ENCODE measurements at places on chromosomes 7 and 10.

DNA sequence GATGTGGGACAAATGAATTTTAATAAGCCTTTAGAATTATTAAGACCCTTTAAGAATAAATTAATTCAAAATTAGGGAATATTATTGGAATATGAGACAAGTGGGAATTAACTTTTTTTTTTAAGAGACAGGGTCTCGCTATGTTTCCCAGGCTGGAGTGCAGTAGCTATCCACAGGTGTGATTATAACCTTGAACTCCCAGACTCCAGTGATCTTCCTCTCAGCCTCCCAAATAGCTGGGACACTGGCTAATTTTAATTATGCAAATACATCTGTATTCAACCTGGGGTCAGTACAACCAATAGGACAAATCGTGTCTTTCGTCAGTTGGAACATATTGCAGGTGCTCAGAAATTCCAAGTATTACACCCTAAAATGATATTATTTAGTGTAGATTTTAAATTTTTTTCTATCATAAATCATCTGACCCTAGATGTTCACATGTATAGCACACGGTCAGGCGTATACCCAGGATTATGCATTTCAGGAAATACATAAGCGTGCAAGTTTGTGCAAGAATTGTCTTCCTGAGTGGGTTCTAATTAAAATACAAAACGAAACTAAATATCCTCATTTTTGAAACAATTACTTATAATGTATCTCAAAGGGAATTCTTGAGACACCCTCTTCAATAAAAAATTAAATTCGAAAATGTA, 1.2 kb downstream of the NT5C3A start:
- DNase-seq = no peak

GRCh38 chr10:9766762-9767161, 1250.9 kb upstream of the CELF2 start:
- no peak for DNase-seq

DNA sequence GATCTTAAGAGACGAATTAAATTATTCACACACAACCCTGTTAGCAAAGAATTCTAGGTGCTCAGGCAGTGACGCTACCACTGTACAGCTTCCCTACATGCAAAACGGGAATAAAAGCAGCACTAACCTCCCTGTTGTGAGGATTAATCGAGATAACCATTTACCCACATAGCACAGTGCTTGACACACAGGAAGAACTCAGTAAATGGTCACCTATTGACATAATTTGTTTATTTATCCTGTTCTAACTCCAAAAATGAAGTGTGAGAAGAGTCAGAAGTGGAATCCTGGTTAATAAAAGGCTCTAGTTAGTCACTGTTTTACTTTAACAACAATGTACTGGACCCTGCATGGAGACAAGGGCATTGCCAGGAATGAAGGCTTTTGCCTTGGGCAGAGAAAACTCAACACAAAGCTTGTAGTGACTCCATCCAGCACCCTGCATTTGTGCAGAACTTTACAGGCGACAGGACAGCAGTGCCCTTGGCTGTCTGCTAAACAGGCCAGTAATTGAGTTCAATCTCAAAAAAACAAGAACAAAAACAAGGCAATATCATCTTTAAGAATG, 103.8 kb downstream of the SORBS1 start:
- DNase-seq = no peak

DNA sequence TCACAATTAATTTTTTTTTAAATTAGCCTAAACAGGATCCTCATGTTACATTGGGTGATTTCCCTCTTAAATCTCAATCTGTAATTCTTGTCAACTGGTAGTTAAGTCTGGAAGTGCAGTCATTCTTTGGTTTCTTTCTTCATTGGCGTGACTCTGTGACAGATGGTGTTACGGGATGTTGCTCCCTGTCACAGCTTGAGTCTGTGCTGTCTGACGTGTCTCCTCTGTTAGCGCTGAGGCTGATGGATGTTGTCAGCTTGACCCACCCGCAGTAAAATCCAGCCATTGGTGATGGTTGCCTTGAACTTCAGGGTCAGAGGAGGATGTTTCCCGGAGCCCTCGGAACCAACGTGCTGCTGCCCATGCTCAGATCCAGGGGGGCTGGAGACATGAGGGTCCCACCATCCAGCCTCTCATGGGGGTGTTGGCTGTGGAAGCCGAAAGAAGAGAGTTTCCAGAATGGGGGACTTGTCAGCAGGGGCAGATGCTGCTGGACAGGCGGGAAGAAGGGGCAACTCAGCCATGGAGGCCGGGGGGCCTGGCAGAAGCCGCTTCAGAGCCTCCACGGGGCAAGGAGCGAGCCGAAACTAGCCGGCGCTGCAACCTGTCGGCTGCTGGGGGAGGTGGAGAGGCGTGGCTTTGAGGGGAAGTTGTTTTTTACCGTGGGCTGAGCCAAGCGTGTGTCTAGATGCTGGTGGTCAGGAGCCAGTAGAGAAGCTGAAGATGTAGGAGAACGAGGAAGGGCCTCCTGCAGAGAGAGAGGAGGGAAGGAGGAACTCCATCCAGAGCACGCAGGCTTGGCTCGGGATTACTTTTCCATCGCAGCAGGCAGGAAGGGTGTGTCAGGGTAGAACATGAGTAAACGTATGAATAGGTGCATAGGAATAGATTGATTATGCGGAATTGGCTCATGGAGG, 3.5 kb downstream of the SUN1 start:
- DNase-seq = no peak

DNA sequence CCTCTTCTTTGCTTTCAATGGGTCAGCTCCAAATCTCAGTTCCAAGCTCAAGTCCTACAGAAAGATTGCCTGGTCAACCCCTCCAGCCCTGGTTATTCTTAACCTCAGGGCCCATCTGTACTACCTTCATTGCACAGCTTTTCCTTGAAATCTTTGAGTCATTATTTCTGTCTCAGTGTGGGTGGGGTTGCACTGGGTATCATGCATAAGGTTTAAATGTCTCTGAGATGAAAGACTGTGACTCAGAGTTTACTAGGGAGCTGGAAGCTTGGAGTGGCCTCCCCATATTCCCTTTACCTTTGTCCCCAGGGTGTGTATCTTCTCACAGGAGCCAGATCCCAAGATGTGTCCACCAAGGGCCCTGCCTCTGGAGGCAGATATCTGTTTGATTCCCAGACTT, 3.3 kb upstream of the OR6V1 start:
- DNase-seq = no peak

GRCh38 chr7:46484906-46485305, 563.8 kb upstream of the IGFBP3 start:
- no peak for DNase-seq

- no peak for DNase-seq
Measured at GRCh38 chr7:19526639-19527038, 182.2 kb downstream of the POLR1F start.

GRCh38 chr10:28906415-28906814, 229.1 kb downstream of the BAMBI start:
- peak; percentile 6 for DNase-seq

DNA sequence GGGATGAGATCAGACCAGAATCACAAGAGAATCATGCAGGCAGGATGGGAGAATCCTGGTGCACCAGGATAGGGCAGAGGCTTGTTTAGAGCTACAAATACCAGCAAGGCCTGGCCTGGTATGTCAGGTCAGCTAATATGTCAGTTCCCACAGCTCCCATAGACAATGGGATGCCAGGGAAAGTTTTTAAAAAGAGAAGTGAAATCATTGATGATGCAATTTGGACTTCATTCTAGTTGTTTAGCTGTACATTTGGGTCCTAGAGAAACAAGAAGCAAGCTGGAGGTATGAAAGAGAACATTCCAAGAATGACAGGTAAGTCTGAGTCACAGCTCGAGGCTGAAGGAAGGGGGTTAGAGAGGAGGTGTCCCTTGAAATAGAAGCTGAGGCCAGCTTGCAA, 45.2 kb downstream of the GPR141 start:
- no peak for DNase-seq

DNA sequence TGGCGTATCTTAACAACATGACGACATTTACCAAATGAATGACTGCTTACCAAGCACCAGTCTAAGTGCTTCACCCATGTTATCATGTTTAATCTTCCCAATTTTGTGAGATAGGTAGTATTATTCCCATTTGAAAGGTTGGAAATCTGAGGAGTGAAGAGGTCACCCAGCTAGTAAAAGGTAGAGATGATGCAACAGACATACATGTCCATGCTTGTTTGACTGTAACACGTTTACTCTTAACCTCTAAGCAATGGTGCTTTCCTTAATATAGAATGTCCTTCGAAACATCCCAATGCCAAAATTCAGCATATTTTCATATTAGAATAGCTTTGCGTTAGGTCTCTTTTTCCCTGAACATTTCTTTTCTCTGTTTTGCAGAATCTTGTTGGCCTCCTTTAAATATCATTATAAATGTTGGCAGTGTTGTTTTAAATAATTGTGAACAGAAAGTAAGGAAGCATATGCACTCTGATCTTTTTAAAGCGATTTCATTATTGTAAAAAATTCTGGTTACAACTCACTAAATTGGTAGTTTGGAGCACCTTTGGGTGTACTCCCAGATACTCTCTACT, 722.8 kb downstream of the AUTS2 start:
- DNase-seq = no peak

- DNase-seq = peak; percentile 34
Measured at GRCh38 chr7:42689626-42690025, 222.2 kb downstream of the C7orf25 start.

GRCh38 chr10:6476989-6477388, 103.1 kb downstream of the PRKCQ start:
- DNase-seq = no peak

DNA sequence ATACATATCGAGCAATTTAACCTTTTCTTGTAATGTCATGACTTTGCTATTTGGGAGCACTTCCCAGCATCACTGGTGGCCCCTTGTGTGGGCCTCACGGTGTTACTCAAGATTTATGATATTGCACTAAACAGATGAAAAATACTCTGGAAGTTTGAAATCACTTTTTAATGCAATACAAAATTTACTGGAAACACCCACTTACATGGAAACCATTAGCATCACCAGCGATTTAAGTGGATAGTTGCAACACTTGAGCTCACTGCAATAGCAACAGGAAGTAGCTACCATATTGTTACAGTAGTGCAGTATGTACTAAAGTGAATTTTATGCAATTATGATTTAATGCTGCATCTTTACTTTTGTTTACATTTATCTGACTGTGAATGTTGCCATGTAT, 184.4 kb downstream of the MDFIC start:
- DNase-seq = no peak

DNA sequence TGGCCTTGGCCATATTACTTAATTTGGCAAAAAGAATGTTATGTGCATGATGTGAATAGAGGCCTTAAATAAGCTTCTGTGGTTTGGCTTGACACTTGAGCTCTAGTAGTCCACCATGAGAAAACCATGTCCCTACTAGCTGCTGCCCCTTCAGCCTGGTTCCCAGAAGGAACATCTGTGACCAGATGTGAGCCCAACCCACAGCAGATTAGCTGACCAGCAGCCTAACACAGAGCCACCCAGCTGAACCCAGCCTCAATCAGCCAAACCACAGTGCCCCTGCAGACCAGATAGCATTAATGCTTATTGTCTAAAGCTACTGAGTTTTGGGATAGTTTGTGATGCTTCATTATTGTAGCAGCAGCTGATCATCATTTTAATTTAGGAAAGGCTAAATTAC, 16.6 kb downstream of the JAZF1 start:
- DNase-seq = peak; percentile 97

DNA sequence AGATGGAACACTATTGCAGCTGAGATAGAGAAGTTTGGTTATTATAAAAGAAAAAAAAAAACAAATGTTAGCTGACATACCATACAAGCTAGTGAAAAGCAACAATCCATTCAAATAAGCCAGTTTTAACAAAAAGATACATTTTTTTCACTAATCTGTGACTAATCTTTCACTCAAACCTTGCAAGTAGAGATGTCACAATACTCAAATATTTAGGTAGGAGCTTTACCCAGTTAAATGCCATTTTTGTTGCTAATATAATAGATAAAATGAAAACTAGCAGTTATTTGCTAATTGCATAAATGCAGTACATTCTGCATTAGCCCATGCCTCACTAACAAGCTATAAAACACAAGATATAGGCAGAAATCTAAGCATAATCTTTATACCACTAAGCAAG, 123.6 kb downstream of the BTAF1 start:
- no peak for DNase-seq

GRCh38 chr10:26219676-26220075, 3.1 kb downstream of the GAD2 start:
- DNase-seq = no peak

- DNase-seq = peak; percentile 39
Measured at GRCh38 chr7:18151422-18151821, 123.8 kb upstream of the PRPS1L1 start.

All from HCEC 1CT (cell line).